ENCODE measurements at places on chromosomes 1 and 21.

GRCh38 chr1:248756151-248756550 lies 592 bp upstream of the LYPD8 start:
- no peak for DNase-seq

GRCh38 chr1:174262349-174263241 lies 103.3 kb downstream of the RABGAP1L start:
- DNase-seq: peak; percentile 63

GRCh38 chr1:243882276-243882675 lies 32.2 kb upstream of the AKT3 start:
- DNase-seq: peak; percentile 78

- peak; percentile 6 for DNase-seq
Observed at GRCh38 chr1:68571454-68572235, 74.8 kb upstream of the DEPDC1 start.

DNA sequence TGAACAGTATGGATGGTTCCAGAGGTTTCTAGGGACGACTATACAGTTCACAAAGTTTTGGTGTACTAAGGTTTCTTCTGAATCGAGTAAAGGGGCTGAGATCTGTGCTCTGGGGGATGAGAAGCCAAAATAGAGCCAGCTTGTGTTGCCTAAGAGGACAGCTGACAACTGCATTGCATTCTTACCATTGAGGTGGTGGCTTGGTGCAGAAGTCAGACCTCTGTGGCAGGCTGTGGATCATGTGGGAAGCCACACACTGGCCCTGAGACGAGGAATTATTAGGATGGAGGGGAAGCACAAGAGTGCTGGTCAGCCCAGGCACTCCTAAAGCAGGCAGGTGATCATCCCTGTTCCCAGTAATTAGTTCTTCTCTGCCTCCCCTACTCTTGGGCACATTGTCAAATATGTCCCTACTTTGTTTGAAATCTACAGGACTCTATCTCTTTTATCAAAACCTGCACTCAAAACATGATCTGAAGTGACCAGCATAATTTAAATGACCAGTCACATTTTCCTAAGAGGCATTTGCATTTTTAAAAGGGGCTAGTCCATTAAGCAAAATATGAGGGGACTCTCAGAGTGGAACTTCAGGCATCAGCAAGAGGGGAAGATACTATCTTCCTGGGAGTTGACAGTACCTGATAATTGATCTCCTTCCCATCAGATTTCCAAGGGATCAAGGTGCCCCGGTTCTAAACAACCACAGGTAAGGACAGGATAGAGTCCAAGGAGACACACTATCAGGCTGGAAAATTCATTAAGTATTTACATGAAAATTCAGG lies at the start of gene FCRLB:
TSS of gene FCRLB (plus strand) at position 589 of the 782 bp plus-strand sequence. CDS start 1,129 bp downstream, outside the sequence.
- DNase-seq: no peak

DNA sequence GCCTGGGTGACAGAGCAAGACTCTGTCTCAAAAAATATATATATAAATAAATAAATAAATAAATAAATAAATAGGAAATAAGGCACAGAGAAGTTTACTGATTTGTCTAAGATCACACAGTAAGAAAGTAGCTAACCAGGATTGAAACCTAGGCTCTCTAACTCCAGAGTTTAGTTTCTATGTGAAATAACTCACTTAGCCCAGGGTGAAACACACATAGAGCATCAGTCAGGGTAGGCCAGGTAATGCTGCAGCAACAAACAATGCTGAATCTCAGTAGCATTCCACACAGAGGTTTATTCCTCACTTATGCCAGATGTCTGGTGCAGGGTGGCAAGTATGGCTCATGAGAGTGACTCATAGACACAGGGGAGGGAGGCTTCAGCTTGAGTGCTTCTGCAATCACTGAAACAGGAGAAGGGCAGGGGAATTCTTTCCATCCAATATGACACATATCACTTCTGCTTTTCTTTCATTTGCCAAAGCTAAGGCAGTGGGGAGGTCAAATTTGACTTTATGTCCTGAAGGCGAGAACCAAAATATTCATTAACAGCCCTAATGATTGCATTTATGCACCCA lies 37.1 kb upstream of the KANK4 start:
- peak; percentile 92 for DNase-seq

DNA sequence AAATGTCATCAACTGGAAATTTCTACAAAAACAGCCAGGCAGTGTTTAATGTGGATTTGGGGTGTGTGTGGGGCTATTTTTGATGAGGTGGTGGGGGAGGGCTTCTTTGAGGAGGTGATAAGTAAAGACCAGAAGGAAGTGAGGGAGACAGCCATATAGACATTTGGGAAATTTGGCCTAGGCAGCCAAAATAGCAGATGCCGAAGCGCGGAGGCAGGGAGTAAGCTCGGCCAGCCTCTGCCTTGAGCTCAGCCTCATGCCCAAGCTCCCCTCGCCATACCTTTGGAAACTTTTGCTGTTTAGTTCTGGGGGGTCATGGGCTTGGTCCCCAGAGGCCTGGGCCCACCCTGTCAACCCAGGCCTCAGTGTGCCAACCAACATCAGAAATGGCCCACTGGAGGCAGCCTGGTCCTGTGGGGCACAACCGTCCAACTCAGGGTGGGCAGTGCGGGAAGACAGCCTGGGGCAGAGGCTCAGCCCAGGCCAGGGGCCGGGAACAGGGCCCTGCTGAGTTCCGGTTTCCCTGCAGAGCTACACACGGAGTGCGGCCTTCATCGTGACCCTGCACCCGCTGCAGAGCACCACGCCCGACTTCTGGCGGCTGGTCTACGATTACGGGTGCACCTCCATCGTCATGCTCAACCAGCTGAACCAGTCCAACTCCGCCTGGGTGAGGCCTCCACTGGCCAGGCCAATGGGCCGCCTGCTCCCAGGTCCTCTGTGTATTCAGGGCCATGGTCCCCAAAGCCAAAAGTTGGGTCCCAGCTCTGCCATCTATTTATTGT lies 84.0 kb downstream of the PTPRU start:
- DNase-seq: no peak

DNA sequence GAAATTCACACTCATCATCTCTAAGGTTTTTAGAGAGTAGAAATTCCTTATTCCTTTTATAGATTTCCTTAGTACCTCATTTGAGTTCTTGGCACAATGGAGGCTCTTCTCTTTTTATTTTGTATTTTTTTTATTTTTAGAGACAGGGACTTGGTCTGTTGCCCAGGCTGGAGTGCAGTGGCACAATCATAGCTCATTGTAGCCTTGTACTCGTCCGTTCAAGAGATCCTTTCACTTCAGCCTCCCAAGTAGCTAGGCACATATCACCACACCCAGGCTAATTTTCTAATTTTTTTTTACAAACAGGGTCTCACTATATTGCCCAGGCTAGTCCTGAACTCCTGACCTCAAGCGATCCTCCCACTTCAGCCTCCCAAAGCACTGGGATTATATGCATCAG lies 29.6 kb downstream of the RGL1 start:
- DNase-seq: no peak

DNA sequence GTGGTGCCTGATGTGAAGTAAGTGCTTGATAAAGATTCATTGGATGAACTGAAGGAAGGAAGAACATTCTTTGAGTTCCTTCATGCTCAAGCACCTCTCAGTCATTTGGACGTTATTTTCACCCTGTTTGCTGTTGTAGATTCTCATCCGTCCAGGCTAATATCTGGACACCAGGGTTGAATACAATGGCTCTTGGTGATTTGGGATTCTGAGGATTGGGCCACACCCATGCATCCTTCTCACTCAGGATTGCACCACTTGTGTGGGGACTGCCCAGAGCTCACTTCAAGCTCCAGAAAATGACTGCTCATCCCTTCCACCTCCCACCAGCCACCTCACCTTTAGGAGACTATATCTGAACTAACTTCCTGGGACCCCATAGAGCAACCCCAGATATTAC lies 117.1 kb upstream of the IPO9 start:
- DNase-seq: peak; percentile 55

- DNase-seq: no peak
Observed at GRCh38 chr1:205668951-205669340, 11.4 kb downstream of the SLC45A3 start.

DNA sequence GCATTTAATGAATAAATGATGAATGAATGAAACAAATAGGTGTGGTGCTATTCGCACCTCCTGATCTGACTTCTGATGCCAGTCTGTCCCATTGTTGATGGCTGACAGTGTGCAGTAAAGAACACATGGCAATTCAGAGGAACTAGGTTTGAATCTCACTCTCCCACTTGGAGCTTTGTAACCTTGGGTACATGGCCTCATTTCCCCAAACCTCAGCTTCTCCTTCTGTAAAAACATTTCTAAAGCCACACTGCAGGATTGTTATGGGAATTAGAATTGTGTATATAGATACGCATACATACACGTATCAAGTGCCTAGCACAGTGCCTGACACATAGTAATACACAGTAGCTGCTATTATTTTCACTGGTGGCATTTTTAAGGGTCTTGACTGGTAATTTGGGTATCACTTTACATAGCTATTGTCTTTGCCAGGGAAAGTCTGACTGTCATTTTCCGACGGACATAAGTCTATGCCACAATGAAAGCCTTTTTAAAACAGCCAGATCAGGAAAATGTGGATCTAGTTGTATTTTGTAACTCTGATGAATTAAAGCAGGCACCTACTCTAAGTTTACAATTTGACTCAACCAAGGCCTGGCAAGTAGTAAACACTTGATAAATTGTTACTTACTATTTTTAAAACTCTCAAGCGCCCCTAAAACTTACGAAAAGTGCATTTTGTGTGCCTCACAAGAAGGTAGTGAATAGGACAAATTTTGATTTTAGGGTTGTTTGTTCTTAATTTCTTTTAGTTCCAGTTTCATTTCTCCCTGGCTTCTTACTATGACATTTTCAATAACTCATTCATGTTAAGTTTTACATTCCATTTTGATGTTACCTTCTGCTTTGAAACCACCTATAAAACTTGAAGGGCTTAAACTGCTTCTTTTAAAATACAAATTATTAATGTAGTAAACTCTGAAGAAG lies 164.4 kb downstream of the SDCCAG8 start:
- no peak for DNase-seq

DNA sequence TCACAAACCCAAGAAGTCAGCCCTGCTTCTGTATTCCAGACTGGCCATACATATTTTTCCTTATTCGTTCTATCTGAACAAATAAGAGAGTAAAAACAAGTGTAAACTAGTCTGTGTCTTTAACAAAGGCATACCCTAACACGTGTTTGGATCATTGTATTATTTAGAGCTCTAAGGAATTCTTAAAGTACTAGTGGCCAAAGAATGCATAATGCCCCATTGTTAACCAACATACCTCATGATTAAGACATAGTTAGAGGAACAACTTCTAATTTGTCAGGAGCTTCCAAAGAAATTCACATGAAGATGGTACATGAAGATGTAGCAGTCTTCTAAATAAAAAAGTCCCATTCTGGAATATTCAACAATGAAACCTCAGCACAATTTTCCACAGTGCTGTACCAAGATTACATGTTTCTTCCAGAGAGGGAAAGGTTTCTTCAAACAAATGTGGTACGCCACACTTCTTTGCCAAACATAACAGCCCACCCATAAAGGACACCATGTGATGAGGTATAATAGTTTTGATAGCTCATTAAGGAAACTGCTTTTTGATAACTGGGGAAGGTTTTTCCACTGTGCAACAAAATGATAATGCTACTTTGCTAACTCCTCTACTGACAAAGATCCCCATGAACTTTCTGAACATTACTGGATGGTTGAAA lies 5.0 kb downstream of the PALMD start:
- DNase-seq: no peak

- no peak for DNase-seq
Observed at GRCh38 chr1:117231748-117232373, 21.1 kb upstream of the VTCN1 start.

DNA sequence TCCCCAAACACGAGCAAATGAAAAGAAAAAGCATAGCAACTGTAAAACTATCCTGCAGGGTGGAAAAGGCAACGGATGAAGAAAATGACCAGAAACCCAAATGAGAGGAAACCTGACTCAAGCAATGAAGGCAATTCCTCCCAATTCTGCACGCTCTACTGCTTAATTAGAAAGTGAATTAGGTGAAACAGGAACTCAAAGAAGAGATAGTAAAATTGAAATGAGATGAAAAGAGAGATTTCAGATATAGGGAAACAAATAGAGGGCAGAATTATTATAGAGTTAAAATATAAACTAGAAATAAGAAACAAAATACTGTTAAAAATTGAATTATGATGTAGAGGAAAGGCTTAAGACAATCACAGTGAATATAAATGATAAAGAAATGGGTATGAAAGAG lies 27.5 kb upstream of the ITPKB start:
- DNase-seq: no peak

- no peak for DNase-seq
Observed at GRCh38 chr1:223824712-223825111, 21.0 kb downstream of the TP53BP2 start.

DNA sequence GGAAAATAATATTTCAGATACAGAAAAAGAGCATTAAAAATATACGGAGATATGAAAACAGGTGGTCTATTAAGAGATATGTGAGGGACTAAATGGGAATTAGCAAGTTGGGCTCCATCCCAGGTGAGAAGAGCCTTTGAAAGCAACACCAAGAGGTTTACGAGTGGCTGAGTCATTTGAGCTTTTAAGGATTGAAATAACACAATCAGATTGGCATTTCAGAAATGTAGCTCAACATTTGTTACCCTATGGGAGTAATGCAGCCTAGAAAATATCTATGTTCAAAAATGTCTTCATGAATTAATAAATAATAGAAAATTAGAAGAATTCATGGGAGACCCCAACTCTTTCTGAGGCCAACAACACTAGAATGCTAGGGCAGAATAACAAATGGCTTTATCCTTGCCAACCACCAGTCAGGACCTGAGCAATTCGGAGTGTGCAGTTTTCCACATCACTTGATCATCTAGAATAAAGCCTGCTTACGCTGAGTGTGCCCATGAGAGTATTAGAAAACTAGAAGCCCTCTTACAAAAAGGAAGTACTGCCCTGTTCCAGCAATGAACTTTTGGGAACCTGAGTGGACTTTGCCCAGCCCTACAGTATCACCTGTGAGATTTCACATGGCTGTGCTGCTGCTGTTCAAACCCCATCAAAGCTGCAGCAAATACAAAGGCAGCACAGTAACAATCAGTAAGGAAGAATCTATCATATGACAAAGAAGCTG lies 538.0 kb upstream of the CAMK1G start:
- peak; percentile 25 for DNase-seq

DNA sequence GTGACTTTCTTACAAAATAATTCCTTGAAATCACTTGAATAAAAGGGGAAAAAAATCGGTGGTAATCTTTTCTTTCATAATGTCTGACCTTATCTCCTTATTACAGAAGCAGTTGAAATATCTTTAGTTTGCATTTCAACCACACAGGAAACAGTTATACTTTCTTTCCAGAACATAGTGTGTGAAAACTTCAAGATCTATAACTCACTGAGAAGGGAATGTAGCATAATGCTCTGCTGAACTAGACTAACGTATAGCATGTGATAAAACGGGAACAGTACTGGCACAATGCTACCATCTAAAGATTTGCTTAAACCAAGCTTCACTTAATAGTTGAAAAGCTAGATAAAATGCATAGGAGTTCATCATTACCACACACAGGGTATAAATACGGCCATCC lies 45.0 kb downstream of the VAV3 start:
- DNase-seq: no peak

DNA sequence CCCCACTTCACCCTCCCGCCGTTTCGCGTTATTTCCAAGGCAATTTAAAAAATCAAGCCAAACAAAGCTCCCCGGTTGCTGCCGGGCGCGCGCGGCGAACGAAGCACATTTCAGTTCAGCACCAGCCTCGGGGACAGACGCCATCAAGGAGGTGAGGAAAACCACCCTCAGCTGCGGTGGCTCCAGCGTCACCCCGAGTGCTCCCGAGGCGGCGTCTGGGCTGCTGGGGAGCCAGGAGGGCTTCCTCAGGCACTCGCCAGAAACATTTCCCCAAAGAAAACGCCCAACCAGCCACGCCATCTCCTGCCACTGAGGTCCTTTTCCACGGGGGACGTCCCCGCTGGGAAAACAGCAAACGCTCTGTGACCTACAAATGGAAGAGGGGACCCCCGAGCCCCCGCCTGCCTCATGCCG lies 623 bp downstream of the GNG4 start:
- peak; percentile 75 for DNase-seq
